ENCODE measurements at places on chromosomes 3 and 15.

GRCh38 chr3:194132465-194133286 lies 3.3 kb upstream of the HES1 start:
- no peak for DNase-seq

DNA sequence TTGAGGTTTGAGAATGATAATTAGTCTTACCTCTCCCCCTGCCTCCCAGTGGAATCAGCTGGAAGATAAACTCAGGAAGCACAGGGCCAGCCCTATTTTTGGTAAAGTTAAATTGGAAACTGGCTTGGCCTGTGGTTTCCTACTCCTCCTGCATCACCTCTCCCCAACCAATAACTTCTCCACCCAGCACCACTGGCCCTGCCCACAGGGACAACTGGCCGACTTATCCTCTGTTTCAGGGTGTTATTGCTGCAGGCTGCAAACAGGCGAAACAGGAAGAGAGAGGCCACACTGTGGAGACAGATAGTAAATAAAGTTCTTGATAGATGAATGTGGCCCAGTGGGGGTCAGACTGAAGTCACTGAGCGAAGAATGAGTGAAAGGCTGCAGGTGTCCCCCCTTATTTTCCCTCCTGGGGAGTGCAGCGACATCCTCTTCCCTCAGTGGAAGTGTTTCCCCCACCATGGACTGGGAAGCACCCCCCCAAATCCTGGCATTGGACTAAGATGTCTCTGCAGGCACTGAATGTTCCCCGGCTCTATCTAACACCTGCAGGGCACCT lies 47.1 kb downstream of the PDIA5 start:
- DNase-seq = no peak

GRCh38 chr3:151182349-151183079 lies 20.5 kb downstream of the GPR171 start:
- DNase-seq = no peak

DNA sequence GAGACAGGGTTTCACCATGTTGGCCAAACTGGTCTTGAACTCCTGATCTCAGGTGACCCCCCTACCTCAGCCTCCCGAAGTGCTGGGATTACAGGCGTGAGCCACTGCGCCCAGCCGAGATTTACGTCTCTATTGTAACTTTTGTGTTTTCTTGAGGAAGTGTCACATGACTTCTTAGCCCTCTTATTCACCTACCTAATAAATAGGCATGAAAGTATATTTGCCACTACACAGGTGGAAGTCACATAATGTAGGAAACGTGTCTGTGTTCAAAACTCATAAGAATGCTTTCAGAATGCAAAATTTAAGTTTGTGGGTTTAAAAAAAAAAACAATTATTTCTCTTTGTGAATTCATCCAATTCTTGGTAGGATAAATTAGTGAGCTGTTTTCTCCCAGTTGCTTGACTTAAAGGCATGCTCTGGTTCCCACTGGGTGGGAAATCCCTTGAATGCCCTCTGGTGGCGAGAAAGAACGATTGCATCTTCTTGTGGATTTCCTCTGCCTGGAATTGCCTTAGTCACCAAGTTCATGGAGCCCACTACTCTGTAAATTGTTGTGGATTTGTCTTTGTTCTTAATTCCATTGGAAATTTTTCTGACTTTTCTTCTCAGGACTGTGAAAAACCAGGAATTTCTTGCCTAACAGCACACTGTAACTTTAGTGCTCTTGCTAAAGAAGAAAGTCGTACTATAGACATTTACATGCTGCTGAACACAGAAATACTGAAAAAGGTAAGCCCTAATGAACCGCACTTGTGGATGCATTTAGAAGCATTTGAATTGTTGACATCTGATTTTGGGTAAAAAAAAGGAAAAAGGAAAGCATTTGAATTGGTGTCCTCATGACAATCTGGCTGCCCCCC lies 82.2 kb upstream of the CTDSPL start:
- DNase-seq = peak; percentile 3

- DNase-seq = no peak
Measured at GRCh38 chr3:186152889-186153292, 44.0 kb upstream of the ETV5 start.

DNA sequence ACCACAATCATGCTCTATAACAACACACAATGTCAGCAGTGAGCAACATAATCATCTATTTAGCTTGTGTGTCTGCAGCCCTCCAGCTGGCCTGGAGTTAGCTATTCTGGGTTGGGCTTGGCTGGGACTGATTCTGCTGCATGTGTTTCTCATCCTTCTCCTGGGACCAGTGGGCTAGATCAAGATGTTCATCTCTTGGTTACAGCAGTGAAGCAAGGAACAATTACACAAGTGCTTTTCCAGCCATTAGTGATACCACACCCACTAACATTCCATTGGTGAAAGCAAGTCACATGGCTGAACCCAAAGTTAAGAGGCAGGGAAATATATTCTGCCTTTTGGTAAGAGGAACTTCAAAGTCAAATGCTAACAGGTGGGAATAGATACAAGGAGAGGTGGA lies 14.6 kb downstream of the NUDT16 start:
- DNase-seq = no peak

- no peak for DNase-seq
Measured at GRCh38 chr3:168990134-168990533, 673.4 kb downstream of the MECOM start.

GRCh38 chr3:107842940-107843339 lies 247.9 kb downstream of the CD47 start:
- no peak for DNase-seq

- DNase-seq = no peak
Measured at GRCh38 chr15:77025941-77026411, 31.1 kb downstream of the PSTPIP1 start.

- DNase-seq = no peak
Measured at GRCh38 chr3:180707896-180708295, 28.6 kb upstream of the CCDC39 start.

Measured in CD4-positive, alpha-beta memory T cell (primary cell).